ENCODE measurements at places on chromosomes 1 and 21.

GRCh38 chr1:194478731-194479130 lies 1292.3 kb upstream of the B3GALT2 start:
- DNase-seq, result no peak

DNA sequence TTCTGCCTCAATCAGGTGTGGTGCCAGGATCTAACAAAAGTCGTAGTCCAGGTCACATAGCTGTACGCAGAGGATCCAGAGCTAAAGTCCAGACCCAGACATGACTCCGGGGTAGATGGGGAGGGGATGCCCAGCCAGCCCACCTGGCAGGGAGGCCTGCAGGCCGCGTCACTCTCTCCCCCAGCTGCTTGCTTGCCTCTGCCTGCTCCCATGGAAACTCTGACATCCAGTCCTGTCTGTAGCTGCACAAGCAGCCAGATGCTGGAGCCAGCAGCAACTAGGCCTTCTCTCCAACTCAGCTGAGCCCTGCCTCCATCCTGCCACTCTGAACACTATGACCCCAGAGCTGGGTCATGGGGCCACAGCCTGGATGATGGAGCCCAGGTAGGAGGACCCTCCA lies 8.1 kb downstream of the COL8A2 start:
- DNase-seq, result no peak

DNA sequence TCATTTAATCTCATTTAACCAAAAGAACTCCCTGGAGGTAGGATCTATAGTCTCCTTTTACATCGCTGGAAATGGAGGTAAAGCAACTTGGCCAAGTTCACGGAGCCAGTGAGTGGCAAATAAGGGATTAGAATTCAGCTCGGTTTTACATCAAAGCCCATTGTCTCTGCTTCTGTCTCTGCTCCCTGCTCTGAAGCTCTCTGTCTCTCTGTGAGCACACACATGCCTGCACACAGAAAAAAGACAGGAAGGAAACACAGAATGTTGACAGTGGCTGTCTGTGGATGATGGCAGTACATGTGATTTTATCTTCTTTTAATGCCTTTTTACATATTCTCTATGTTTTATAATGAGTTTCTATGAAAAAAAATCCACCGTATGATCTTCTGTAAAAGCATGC lies 8.9 kb upstream of the DHRS3 start:
- DNase-seq, result no peak

DNA sequence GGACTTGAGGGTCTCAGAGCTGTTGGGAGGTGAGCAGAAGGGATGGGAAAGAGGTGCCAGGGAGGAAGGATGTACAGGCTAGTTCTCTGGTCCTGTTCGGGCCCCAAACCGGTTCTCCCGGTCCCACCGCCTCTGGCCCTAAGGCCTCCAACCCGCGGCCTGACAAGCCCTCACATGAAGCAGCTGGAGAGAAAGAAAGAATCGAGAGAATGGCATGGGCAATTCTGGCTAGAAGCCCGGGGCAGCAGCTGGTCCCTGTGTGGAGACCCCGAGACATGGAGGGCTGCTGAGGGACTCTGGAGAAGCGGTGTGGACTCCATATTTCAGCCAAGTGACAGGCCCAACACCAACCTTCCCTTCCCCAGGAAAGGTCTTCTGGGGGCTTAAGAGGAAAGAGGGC lies 730 bp downstream of the CDC42SE1 start:
- DNase-seq, result peak; percentile 65

DNA sequence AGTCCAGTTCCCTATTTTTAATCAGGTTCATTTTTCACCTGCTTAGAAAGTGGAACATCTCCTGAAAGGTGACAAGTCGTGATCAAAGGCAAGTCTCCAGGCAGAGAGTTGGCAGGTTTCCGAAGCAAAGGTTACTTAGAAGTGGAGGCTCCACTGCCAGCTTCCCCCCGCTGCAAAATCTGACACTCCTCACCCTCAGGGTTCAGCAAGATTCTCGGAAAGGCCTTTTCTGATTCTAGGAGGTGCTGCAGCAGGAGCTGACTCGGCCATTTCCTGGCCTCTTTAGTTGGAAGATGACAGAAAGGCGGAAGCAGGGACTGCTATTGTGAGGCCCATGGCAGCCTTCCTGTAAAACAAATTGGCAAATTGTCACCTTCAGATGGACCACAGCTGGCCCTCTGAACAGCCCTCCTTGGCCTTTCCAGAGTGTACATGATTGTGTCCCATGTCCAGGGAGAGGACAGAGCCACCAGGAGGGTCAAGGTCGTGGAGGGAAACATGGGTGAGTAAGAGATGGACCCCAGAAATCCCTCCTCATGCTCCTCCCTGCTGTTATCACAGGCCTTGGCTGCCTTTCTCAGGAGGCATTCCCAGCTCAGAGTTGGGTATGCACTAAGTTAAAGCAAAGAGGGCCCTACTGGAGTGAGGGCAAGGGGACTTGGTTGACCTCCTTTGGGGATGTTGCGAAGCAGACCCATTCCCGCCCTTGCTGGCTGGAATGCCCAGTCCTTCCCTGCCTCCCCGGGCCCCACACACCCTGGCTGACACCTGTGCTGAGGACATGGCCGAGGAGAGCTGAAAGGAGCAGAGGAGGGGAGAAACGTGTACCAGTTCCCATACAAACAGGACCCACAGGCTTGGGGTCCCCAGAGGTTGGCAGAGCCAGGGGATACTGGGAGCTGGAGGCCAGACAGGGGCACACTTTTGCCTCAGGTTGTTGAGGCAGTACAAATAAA lies 115.5 kb upstream of the IRF2BP2 start:
- DNase-seq, result peak; percentile 79

DNA sequence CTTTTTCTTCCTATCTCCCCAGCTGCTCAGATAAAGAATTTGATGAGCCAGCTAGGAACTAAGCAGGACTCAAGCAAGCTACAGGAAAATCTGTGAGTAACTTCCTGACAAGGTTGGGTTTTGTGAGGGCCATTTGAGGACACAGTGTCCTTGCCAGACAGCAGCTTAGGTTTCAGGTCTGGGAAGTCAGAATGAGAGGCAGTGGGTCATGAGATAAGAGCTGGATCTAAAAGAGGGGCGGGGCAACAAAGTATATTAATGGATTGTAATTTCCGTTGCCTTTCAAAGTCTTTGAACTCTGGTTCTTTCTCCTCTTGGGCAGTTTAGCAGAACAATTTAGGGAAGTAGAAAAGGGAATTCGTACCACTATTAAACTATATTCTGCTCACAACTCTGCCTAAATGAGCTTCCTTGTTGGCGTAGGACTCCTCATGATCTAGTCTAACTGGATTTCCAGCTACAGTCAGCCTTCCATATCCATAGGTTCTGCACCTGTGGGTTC lies 16.6 kb downstream of the STX12 start:
- DNase-seq, result peak; percentile 91

GRCh38 chr21:38354746-38355145 lies 98.0 kb downstream of the KCNJ15 start:
- peak; percentile 40 for DNase-seq

GRCh38 chr1:48688102-48688760 lies 88.5 kb downstream of the BEND5 start:
- no peak for DNase-seq

GRCh38 chr1:201714542-201715329 lies 114.2 kb upstream of the IPO9 start:
- DNase-seq, result peak; percentile 62

- DNase-seq, result no peak
These were observed 5.1 kb downstream of the KRTAP22-1 start for GRCh38 chr21:30605968-30606367.

DNA sequence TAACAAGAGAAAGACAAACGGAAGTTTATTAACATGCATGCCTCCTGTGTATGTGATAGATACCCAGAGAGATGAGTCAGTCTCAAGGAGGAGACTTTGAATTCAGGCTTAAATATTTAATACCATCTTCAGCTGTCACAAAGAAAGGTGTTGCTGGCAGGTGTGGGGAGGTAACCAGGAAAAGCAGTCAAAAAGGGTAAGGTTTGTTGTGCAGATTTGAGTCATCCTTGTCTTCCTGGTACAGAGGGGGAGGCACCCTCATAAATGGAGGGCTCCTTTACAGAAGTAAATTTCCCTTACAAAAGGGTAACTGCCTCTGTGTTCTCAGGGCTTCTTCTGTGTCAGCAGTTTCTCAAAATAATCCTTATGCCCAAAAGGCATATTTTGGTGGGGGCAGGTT lies 75.2 kb upstream of the B3GALT5 start:
- DNase-seq, result no peak

- no peak for DNase-seq
These were observed 139.8 kb downstream of the AJAP1 start for GRCh38 chr1:4794020-4794780.

GRCh38 chr21:33015756-33016155 lies 10.0 kb upstream of the OLIG2 start:
- no peak for DNase-seq

- DNase-seq, result no peak
These were observed 111.4 kb downstream of the CSMD2 start for GRCh38 chr1:34053660-34054059.

- DNase-seq, result no peak
These were observed 669.4 kb downstream of the SMYD3 start for GRCh38 chr1:245837718-245838117.

GRCh38 chr1:158107916-158108315 lies 72.8 kb upstream of the CD1D start:
- DNase-seq, result no peak

GRCh38 chr1:153507926-153508583 lies 27.7 kb downstream of the S100A6 start:
- DNase-seq, result no peak

DNA sequence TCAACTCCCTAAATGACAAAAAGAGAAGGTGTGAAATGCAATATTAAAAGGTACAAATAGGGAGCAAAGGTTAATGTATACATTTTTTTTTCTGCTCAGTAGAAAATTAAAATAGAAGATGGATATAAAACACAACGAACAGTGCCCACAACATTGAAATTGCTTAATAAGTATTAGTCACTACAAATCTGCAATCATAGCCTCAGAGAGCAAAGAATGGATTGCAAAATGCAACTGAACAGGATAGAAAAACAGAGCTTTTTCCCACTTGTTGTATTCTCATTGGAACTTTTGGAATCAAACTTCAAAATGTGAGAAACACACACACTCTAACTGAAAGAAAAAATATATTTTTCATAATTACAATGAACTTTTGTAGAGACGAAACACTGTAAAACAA lies 552.2 kb upstream of the NCAM2 start:
- DNase-seq, result no peak

GRCh38 chr1:9128520-9129265 lies at the start of gene GPR157:
Gene GPR157 (minus strand): TSS chr1:9129102. CDS start chr1:9129027, 75 bp downstream.
- no peak for DNase-seq

DNA sequence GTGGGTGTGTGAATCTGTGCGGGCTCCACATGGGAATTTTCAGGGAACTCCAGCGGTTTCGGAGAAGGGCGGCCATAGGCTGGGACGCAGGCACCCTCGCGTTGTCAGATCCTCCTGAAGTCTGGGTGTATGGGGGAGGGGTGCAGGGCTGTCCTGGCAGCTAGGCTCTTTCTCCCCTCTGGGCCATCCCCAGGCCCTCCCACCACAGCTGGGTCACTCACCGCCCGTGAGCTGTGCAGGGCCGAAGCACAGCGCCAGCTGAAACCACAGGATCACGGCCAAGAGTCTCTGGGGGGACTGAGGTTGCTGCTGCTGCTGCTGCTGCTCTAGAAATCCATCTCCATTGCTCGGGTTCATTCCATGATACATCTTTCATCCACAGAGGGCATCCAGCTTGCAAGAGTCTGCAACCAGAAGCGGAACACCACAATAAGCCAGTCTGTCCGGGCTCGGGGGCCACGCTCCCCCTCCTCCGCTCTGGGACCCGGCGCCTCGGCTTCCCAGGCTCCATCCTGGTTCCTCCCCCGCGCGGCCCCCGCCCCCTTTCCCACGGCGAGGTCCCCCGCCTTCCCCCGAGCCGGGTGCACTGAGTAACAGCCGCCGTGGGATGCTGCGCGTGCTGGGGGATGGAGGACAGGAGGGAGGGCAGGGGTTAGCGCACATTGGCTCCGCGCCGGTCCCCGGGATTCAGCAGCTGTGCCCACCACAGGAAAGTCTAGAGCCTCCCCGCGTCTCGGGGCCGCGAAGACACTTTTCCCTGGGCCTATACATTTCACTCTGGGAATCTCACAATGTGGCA lies 720 bp downstream of the SUSD4 start:
- no peak for DNase-seq

- peak; percentile 88 for DNase-seq
These were observed 274.5 kb downstream of the CTH start for GRCh38 chr1:70685300-70686286.

- DNase-seq, result no peak
These were observed 102.5 kb downstream of the XPR1 start for GRCh38 chr1:180734366-180734765.

DNA sequence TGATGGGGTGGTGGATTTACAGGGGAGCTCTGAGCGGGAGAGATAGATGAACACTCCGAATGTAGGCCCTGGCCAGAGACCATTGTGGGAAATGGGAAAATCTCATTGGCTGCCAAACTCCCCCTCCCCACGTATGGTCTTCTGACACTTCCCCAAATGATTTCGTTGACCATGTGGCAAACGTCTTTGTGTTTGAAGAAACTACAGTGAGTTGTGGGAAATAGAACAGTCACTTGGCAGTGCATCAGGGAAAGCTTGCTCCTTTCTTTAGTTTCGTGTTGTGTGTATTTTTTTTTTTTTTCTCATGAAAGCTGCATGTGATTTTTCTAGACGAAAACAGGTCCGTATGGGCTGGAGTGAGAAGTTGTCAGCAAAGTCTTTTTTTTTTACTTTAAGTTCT lies 25.0 kb upstream of the GRIK3 start:
- DNase-seq, result no peak

DNA sequence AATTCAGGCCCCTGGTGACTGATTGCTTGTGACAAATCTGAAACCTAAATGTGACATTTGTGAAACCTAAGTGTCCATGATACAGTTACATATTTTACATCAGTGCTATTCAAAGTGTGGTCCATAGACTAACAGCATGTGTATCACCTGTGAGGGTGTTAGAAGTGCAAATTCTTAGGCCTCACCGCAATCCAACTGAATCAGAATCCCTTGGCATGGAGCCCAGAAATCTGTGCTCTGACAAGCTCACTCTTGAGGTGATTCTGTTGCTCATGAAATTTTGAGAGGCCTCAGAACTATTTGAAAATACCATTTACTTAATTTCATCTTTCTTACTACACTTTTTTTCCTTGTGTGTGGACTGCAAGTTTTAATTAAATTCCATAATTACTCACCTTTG lies 587.9 kb downstream of the ADGRL2 start:
- DNase-seq, result no peak
